ENCODE measurements at places on chromosomes 4 and X.

DNA sequence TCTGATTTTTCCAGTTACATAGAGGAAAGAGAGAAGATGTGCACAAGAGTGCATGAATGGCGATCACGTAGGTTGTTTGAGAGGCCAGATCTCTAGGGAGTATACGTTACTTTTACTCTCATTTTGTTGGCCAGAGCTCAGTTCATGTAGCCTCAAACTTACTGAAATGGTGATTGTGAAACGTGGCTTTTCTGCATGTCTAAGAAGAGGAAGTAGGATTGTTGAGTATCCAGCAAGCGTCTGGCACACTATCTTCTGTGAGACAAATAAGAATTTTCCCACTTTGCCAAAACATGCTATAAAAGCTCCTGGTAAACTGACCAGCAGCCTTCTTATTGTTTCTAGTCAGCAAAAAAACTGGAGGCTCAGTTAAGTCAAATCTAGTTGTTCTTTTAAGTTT, 264.5 kb upstream of the EMCN start:
- no peak for DNase-seq

- DNase-seq = no peak
Measured at GRCh38 chr4:52948057-52948423, 85.9 kb downstream of the RASL11B start.

DNA sequence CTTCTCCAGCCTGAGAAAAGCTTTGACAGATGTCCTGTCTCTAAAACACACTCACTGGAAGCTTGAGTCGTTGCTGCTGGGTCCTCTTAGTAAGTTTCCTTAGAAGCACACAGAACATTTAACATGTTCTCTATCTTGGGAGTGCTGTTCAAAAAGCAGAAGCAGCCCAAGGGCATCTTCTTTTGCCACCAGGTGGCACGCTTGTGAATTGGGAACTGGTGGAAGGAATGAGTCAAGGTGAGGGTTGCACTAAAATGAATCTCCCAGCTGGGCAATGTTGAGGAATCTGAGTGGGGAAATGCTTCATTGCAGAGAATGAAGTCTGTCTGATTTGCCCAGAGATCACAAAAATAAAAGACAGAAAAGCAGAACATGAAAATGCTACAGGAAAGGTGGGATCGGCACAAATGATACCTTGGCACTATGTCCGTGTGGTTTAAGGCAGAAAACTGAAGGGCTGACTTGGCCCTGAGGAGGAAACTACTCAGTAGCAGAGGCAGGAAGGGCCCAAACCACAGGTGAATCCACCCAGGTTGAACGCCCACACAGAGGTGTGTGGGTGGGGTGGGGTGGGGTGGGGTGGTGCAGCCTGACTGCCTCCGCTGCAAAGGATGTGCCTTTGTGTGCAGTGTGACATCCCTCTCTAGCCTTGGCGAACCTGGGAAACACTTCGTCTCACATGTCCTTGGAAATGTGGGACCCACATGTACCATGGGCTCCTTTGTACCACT, 26.0 kb downstream of the KIT start:
- DNase-seq = no peak

GRCh38 chr4:105894660-105895582, at the start of gene NPNT:
TSS of gene NPNT (plus strand) at chr4:105895471. CDS start at chr4:105895653, 182 bp downstream.
- no peak for DNase-seq

- no peak for DNase-seq
Measured at GRCh38 chrX:72125331-72126047, 6.2 kb downstream of the RTL5 start.

- DNase-seq = no peak
Measured at GRCh38 chrX:37420185-37420584, 71.0 kb downstream of the PRRG1 start.

DNA sequence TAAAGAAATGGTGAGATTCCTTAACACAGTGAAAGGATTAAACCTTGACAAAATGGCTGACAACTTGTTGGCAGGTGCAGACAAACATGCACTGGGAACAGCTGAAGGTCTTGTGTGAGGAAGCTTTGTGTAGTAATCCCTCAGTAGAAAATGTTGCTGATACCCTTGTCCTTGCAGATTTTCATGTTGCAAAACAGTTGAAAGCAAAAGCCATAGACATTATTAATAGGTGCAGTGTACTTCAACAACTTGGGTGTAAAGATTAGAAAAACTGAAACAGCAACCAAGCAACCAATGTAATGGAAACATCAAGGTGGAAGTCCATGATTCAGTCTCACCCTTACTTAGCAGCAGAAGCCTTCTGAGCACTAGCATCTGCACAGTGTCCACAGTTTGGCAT, 29.8 kb downstream of the UGT2B7 start:
- DNase-seq = no peak

- DNase-seq = no peak
Measured at GRCh38 chrX:136457303-136457917, 30.3 kb upstream of the BRS3 start.

DNA sequence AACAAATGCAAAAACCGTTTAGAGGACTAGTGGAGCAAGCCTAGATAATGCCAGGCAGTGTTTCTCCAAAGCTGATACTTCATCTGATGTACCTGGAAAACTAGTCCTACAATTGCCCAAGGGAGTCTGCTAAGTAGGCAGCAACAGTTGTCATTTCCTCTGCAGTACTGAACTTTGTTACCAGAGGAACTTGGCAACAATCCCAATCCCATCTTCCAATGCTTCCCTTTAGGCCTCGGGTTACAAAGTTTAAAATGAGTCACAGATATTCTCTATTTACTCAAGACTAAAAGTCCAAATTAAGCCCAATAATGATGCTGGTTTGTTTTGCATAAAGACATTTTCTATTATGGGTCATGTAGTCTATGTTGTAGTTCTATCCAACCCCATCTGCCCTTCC, 120.0 kb upstream of the GLRA2 start:
- DNase-seq = no peak

DNA sequence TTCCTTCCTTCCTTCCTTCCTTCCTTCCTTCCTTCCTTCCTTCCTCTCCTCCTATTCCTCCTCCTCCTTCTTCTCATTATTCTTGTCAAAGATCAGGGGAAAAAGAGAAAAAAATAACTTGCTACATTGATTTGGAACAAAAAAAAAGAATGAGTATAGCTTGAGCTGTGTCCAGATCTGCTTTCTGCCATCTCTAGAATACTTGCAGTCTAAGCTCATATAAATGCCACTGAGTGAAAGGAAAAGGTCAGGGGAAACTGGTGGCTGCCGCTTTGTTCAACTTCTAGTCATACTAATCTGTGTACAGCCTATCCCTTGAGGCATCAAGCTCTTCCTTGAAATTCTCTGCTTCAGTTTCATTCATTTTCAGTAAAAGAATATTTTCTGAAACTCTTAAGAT, 28.3 kb upstream of the EPHA5 start:
- DNase-seq = no peak

DNA sequence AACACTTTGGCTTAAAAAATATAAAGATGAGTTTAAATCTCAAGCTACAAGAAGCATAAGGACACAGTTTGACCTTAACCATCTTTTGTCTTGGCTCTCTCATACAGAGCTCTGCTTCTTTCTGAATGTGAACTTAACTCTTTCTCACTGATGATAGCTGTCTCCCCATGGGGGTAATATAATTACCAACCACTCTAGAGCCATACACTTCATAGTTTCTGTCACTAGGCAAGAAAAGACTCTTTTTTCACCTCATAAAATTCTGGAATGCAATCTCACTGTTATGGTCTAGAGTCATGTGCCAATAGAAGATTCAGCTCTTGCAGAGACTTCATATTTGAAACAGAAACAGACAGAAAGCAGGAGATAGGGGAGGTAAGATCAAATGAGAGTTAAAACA, 481.7 kb upstream of the AGA start:
- no peak for DNase-seq
